ENCODE measurements at places on chromosomes 2 and 18.

DNA sequence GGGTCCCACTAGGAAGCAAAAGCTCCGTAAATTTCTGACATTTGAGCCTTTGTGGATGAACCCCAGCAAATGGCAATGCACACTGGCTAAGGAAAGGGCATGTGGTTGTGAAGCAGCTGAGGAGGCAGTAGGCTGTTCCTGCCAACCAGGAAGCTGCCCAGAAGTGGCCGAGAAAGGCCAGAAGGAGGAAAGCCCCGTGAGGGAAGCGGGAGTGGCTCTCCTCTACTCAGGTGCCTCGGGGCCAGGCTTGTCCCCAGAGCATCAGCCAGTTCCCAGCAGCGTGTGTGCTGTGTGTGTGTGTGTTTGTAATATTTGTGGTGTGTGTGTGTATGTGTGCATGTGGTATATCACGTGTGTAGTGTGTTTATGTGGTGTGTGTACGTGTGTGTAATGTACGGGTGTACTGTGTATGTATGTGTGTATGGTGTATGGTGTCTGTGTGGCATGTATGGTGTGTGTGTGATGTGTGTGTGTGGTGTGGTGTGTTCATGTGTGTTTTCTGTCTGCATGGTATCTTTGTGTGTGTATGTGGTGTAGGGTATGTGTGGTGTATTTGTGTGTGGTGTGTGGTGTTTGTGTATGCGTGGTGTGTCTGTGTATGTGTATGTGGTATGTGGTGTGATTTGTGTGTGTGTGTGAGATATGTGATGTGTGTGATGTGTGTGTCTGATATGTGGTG lies 90.6 kb downstream of the APOB start:
- DNase-seq, result no peak

- DNase-seq, result no peak
These were observed 109.5 kb downstream of the PXDN start for GRCh38 chr2:1634681-1635341.

GRCh38 chr2:158392687-158393086 lies 63.9 kb downstream of the CCDC148 start:
- DNase-seq, result no peak

DNA sequence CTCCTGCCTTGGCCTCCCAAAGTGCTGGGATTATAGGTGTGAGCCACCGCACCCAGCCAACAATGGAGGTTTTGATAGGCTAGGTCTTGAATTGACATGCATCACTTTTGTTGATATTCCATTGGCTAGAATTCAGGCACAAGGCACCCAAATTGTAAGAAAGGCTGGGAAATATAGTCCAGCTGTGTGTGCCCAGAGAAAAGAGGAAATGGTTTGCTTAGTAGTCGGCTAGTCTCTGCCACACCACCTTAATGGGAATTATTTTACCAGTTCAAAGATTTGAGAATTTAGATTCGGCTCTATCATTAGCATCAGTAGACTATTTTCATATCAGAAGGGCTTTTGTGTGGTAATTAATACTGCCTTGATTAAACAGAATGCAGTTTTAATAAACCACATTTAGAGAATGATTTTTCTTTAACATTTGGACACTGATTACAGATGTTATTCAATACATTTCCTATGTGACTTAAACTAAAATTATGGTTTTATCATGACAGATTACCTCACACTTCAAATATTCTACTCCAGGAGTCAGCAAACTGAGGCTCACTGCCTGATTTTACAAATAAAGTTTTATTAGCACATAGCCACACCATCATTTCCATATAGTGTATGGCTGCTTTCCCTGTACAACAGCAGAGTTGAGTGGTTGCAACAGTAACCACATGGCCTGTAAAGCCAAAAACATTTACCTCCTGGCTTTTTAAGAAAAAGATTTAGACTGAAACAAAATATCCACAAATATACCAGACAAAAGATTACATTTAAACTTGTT lies 27.4 kb downstream of the DBI start:
- DNase-seq, result no peak

GRCh38 chr2:213199871-213200270 lies 48.5 kb upstream of the IKZF2 start:
- no peak for DNase-seq

GRCh38 chr2:241229563-241230401 lies 41.3 kb downstream of the ANO7 start:
- no peak for DNase-seq

DNA sequence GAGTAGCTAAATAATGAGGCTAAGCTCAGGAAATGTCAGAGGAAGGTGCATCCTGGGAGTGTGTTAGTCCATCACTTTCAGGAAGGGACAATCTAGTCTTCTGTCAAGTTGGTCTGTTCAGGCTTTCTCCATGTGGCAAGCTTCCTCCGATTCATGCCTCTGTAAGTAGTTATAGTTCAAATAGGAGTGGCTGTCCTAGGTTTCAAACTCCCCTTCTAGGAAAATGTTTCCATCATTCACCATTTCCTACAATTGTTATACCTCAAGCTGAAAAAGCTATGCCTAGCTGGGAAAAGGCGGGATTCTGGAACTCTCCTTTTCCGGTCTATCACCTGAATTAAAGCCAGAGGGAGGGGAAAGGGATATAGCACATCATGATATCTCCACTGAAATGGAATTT lies 287.7 kb upstream of the ZSWIM2 start:
- peak; percentile 13 for DNase-seq

DNA sequence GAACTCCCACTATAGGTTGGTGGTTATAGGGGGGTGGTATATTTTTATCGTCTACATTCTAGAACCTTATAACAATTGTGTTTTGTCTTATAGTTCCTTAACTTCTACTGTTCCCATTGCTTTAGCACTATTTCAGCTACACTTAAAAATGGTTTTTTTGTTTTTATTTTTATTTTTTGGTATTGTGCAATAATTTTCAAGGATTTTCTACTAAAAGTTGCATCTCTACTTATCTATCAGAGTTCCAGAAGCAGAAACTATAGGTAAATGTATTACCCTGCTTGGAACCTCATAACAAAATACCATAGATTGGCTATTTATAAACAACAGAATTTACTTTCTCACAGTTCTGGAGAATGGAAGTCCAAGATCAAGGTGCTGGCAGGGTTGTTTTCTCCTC lies 981.6 kb upstream of the CNTNAP5 start:
- DNase-seq, result no peak

- DNase-seq, result no peak
These were observed 15.6 kb upstream of the OTOF start for GRCh38 chr2:26493566-26493965.
